ENCODE measurements at places on chromosomes 4 and X. TPM values are rescaled to one million over a fixed set of nuclear protein-coding genes. Genes with fewer than 3 reads are reported as not detected.

The TMEM271 gene
- total RNA-seq = not detected

DNA sequence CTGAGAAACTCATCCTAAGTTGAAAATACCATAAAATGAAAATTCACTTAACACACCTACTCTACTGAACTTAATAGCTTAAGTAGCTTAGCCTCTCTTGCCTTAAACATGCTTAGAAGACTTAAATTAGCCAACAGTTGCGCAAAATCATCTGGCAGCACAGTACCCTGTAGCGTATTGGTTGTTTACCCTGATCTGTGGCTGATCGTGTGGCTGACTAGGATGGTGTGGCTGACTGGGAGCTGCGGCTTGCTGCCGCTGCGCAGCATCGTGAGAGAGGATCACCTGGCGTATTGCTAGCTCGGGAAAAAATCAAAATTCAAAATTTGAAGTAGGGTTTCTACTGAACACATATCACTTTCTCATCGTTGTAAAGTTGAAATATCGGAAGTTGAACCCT is 6.3 kb downstream of the RUFY3 start:
- no peak for DNase-seq
- H3K36me3 ChIP-seq = no peaks in the 10 kb centered on the region
- H3K4me3 ChIP-seq = no peak overlapping the region
- H3K27me3 ChIP-seq = no peaks in the 10 kb centered on the region
- H3K4me1 ChIP-seq = no peaks in the 10 kb centered on the region

GRCh38 chrX:37815366-37815765 is 32.0 kb downstream of the DYNLT3 start:
- no peaks in the 10 kb centered on the region for H3K4me1 ChIP-seq
- H3K36me3 ChIP-seq = no peaks in the 10 kb centered on the region
- no peak overlapping the region for H3K4me3 ChIP-seq
- no peak overlapping the region for H3K27ac ChIP-seq
- DNase-seq = no peak

The H2AZ1 gene
- 128 TPM for total RNA-seq

- H3K4me3 ChIP-seq = no peak overlapping the region
- no peaks in the 10 kb centered on the region for H3K27me3 ChIP-seq
- H3K36me3 ChIP-seq = no peaks in the 10 kb centered on the region
- no peaks in the 10 kb centered on the region for H3K4me1 ChIP-seq
Measured at GRCh38 chr4:27717431-27717755, 856.8 kb downstream of the STIM2 start.

Data from Peyer's patch (tissue), 4 donors.